CD4-positive, alpha-beta T cell treated with Interleukin-15 for 1 hour (primary cell): ENCODE measurements at places on chromosomes 12 and 14.

- DNase-seq = no peak
Observed at GRCh38 chr14:100896369-100897060, 7.0 kb downstream of the RTL1 start.

DNA sequence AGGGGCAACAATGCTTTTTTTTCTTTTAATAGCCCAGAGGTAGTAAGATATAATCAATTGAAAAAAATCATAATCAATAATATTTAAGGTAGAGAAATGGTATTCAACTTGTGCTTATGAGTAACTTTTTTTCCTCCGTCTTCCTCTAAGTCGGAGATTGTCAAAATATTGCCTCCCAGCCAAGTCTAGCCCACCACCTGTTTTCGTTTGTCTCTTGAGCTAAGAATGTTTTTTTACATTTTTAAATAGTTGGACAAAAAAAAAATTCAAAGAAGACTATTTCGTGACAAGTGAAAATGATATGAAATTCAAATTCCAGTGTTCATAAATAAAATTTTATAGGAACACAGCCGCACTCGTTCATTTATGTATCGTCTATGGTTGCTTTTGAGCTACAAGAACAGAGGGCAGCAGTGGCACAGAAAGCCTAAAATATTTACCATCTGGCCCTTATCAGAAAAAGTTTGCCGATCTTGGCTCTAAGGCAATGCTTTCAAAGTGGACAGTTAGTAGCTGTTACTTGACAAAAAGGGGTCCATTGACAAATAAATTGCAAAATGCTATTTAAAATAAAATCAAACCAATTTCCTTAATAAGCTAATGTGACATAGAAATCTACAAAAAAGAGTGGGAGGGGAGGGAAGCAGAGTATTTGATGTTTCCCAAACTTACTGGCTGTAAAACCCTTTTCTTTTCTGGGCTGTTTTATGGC is 40.8 kb upstream of the MAX start:
- no peak for DNase-seq

DNA sequence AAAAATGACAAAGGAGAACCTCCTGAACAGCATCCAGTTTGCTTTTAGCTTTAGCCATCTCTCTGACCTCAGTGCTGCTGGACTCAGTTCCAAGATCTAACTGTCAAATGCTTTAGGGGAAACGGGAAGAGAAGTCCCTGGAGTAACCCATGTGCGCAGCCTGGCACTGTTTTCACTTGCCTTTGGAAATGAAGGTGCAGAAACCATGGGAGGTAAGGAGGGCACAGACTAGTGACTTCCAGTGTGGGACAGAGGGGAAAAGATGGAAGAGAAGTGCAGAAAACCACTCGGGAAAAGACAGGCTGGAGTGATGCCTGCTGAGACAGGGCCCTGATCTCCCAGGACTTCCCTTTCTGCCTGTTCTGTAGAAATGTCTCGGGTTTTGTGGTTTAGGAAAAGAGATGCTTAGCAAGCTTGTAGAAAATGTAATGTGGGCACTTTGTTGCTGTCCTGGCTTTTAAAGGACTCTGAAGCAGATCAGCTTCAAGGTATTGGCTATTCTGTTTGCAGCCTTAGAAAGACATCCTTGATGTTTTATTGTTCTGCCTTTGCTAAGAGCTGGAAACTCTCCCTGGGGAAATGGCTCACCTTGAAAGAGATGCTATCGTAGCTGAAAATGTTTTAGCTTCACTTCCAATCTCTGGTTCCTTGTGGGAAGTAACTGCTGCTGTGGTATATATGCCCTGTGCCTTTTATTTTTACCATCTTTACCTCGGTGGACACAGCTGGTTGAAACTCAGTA is 124.6 kb upstream of the HIF1A start:
- no peak for DNase-seq

GRCh38 chr12:53750812-53751335 is 905 bp downstream of the CISTR start:
- DNase-seq = peak; percentile 27

DNA sequence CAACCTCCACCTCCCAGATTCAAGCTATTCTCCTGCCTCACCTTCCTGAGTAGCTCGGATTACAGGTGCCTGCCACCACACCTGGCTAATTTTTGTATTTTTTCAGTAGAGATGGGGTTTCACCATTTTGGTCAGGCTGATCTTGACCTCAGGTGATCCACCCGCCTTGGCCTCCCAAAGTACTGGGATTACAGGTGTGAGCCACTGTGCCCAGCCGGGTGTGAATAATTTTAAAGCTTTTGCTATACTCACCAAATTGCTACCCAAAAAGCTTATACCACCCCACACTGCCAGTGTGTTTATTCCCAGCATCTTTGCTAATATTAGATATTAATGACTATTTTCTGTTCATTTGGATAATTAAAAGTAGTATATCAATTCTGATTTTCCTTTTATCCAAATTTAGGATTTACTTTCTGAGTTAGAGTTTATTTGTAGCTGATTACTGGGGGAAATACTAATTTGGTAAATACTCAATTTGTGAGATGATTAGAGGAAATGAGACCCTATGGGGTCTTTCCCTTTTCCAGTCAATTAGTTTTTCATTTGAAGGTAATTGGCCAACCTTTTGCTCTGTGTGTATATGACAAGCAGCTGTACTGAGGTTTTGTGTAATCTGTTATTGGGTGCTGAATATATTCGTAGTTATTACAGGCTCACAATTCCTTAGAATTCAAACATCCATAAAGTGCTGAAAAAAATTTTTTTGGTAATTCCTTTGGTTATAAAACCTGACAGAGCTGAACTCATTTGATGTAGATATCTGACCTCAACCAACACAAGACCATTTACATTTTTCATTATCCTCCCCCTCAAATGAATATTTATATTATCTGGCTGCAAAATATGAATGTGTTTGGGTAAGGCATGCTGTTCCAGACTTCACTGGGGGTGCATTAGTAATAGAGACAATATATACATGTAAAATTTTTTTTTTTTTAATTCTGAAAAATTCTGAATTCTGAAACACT is 73.6 kb downstream of the ANO6 start:
- DNase-seq = no peak

GRCh38 chr14:37061697-37062096 is 110.7 kb downstream of the SLC25A21 start:
- no peak for DNase-seq

- no peak for DNase-seq
Observed at GRCh38 chr12:130788515-130788914, 50.5 kb downstream of the STX2 start.

DNA sequence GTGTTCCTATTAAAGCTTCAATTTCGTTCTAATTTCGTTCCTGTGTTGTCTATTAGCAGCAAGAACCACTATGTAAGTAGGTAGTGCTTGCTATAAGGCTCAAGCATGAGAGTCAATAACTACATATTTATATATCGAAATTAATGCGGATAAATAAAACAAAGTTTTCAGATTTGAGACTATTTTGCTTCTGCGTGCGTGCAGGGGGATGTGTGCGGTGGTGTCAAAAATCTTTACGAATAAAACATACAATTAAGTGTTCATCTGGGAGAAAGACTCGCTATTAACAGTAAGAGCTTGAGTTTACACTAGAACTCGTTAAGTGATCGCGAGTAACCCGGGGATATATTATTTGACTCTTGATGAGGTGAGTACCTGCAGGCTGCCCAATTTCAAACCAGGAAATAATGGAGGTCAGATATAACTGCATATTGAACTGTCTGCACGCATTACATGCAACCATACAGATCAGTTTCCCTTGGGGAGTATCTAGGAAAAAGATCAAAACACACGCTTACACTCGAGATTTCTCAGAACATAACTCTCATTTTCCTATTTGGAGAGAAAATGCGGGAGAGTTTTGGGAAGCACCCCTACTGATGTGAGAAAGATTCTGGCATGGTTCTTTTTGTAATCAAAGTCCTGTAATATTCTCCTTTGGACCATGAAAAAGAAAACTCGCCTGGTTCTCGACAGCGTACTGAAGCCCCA is 813 bp downstream of the TWF1 start:
- DNase-seq = no peak

GRCh38 chr14:95362138-95362494 is 42.4 kb upstream of the CLMN start:
- no peak for DNase-seq

- DNase-seq = no peak
Observed at GRCh38 chr12:58310809-58311622, 369.6 kb downstream of the ATP23 start.

GRCh38 chr12:29782285-29782870 is 1.4 kb downstream of the TMTC1 start:
- no peak for DNase-seq

GRCh38 chr12:128661226-128661569 is 162.6 kb downstream of the SLC15A4 start:
- no peak for DNase-seq

- no peak for DNase-seq
Observed at GRCh38 chr14:102019006-102019540, 54.7 kb downstream of the DYNC1H1 start.

- DNase-seq = no peak
Observed at GRCh38 chr14:104697317-104697703, 7.9 kb downstream of the INF2 start.

- no peak for DNase-seq
Observed at GRCh38 chr12:94762943-94763342, 112.6 kb upstream of the TMCC3 start.

DNA sequence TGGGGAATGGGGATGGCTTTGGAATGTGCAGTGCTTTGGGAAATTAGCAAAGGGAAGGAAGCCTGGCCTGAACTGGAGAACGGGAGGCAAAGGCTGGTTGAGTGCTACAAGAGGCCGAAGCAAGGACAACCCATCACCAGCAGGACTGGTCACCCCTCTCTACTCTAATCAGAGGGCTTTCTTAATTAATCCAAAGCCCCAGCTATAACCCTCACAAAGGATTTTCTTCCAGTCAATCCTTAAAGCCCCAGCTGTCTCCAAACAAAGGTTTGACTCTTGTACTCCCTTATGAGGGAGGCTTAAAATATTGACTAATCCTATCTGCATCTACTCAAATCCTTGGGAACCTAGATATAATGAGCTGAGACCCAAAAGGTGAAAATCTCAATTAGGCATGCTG is 256.3 kb downstream of the NTF3 start:
- no peak for DNase-seq

- no peak for DNase-seq
Observed at GRCh38 chr14:55048900-55049436, 2.5 kb upstream of the MAPK1IP1L start.

DNA sequence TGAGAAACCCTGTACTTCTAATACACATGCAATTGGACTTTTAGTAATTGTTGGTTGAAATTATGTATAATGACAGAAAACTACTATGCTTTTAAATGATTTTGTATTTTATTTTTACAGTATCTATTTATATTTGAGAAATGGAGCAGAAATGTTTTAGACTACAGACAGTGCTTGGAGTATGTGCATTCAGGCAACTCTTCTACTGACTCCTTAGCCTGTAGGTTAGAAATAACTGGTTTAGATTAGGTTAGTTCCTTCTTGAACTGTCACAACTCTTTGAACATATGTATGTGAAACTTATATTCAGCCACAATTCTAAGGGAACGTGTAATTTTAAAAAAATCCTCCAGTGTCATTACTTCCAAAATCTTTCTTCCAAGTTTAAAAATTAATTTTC is 1.7 kb downstream of the FGFR1OP2 start:
- no peak for DNase-seq

- DNase-seq = no peak
Observed at GRCh38 chr12:88035907-88036289, 6.7 kb upstream of the C12orf50 start.

DNA sequence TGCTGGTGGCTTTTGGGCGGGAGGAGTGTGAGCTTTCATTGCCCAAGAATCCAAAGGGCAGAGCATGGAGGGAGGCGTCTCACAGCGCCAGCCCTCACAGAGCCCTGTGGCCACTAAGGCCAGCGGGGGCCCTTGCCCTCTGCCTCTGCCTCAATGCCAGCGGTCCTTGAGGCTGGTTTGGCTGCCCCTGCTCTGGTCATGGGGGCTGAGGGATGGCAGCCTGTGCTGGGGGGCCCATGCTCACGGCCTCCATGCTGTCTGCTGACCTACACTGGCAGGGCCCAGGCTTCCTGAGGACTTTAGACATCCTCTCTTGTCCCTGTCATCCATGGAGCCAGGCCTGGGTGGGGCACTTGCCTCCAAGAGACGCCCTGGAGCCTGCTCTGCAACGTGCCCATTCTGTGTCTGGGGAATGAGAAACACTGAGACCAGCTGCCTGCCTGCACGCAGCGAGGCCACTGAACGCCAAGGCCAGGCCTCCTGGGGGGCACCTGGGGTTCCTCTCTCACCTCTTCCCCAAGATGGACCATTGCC is 143.4 kb downstream of the KIF26A start:
- no peak for DNase-seq

DNA sequence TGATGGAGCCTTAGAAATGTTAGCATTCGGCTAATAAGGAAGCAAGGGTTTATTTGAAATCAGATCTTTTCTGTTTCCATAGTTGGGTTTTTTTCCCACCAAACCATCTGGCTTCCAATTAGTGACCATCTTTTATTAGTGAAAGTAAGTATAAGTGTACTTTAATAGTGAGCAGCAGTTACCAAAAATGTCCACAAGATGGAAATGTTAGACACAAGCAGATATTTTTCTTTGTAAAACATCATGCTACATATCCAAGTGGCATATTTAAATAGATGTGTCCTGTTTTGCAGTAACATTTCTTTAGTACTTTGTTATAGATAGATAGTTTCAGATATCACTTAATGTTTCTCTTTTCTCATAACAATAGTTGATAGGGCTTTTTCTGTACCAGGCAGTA is 28.8 kb downstream of the YEATS4 start:
- no peak for DNase-seq

GRCh38 chr14:104967386-104968152 is 10.6 kb downstream of the AHNAK2 start:
- no peak for DNase-seq

DNA sequence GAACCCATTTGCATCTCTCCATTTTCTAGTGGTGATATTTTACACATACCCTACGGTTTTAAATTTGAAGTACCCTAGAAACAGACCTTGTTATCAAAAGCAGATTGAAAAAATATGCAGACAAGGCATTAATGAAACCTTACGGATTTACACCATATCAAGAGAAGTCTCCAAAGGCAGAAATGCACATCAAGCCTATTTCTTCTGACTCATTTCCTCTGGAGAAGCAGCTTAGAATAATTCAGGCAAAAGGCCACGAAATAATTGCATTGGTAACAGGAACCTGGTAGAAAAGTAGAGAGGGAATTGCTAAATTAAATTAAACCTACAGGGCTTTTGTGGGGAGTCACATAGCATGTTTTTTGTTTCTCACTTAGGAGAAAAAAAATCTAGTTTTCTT is 34.7 kb downstream of the KICS2 start:
- DNase-seq = no peak

GRCh38 chr12:62259631-62259992 is 592 bp upstream of the USP15 start:
- no peak for DNase-seq

- no peak for DNase-seq
Observed at GRCh38 chr14:44995770-44996294, 33.8 kb downstream of the TOGARAM1 start.

DNA sequence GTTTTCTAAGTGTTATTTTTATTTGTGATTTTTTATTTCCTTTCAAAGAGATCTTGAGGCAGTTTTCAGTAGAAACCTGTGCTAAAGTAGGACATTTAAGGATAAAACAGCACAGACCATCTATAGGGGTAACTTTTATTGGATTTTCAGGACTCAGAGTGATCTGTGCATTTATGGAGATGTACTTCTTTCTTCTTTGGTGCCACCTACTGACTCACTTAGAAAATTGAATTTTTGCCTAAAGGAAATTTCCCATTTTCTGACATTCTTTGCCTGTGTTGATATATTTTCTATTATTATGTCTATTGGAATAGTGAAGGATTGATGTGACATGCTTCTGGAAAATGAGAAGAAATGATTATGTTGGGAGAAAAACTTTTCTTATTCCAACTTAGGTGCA is 113.0 kb downstream of the UNC79 start:
- DNase-seq = no peak

- peak; percentile 37 for DNase-seq
Observed at GRCh38 chr12:11822081-11822834, 172.8 kb downstream of the ETV6 start.
